Erythroblast (primary cell): ENCODE measurements at places on chromosomes 11 and 22.

DNA sequence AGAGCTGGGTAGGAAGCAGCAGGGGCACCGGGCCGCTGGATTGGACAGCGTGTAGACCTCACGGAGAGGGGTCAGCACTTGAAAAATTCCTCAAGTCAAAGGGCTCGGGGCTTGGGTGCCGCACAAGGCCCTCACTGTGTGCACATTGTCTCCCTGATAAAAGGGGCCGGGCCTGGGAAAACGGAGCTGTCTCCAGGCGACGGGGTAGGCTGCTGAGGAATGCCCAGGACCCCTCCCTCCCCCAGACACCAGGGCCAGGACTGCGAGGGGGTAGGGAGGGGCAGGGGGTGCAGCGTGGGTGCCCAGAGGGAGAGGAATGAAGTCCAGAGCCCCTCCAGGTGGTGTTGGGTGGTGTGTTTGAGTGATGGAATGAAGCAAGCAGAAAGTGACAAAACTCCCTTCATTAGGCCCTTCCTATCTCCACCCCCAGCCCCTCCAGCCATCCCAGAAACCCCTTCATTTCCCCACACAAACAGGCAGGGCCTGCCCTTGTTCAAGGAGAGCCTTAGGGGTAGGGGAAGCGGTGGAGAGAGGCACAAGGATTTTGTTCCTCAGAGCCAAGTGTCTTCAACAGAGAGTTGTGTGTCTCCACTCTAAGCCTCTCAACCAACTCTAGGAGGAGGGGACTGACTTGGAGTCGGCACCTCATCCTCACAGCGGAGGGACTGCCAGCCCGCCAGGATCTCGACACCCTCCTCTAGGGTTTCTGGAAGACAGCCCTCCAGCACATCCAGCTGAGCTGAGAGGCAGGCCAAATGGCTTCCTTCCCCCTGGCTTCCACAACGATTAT, 63.9 kb downstream of the SYN3 start:
- DNase-seq = no peak

DNA sequence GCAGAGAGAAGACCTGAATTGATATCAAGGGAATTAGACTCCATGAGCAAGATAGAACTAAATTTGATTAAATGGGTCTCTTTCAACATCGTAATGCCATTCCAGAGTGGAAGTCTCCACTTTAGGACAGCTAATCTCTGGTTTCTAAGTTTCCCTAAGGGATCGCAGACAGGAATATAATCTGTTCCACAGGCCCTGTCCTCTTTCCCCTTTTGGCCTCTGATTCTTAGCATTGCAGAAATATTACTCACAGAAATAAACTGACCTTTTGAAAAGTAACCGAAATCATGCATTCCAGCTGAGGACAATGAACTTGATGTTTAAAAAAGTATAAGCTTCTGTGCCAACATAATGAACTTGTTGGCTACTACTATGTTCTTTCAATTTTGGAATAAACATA, 227.8 kb downstream of the ETS1 start:
- no peak for DNase-seq

GRCh38 chr11:17652556-17652955, 66.8 kb upstream of the MYOD1 start:
- DNase-seq = no peak

DNA sequence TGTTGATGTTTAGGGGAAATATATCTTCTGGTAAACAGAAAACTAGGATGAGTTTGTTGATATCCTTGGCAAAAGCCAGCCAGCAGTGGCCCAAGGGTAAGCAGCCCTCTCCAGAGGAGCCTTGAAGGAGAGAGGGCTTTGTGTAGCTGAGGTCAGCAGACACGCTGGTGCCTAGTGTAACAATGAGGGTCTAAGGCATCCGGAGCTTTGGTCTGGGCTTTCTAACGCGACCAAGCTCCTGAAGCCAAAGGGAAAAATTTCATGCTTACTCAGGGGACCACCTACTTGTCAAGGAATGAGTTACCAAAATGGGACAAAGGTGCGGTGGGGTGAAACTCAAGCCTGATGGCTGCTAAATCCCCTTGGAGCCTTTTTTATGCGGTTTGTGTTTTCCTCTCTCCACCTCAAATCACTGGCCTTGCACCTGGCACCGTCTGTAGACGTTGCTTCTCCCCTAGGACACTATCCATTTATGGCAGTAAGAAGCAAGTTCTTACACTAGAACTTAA, 134.9 kb downstream of the DBX1 start:
- DNase-seq = no peak

DNA sequence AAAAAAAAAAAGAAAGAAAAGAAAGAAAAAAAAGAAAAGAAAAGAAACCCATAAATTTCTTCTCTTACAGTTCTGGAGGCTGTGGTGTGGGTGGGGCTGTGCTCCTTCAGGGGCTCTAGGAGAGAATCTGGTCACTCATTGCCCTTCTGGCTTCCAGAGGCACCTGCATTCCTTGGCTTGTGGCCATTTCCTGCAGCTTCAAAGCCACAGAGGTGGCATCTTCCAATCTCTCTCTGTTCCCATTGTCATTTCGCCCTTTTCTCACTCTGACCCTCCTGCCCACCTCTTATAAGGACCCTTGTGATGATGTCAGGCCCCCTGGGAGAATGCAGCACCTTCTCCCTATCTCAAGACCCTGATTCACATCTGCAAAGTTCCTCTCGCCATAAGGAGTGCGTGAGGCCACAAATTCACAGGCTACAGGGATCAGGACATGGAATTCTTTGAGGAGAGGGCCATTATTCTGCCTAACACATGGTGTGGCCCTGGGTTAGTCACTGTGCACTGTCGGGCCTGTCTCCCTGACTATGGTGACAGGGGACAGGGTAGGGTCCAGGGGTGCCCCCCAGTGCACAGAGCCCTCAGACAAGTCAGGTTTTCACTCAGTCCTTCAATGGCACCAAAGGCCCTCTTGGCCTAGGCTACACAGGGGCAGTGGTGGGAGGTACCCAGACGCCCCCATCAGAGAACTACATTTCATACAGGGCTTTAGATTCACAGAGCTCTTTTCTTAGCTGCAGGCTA, 38.6 kb upstream of the PRR5 start:
- DNase-seq = no peak

GRCh38 chr22:22047266-22047665, 64.7 kb upstream of the TOP3B start:
- DNase-seq = no peak

DNA sequence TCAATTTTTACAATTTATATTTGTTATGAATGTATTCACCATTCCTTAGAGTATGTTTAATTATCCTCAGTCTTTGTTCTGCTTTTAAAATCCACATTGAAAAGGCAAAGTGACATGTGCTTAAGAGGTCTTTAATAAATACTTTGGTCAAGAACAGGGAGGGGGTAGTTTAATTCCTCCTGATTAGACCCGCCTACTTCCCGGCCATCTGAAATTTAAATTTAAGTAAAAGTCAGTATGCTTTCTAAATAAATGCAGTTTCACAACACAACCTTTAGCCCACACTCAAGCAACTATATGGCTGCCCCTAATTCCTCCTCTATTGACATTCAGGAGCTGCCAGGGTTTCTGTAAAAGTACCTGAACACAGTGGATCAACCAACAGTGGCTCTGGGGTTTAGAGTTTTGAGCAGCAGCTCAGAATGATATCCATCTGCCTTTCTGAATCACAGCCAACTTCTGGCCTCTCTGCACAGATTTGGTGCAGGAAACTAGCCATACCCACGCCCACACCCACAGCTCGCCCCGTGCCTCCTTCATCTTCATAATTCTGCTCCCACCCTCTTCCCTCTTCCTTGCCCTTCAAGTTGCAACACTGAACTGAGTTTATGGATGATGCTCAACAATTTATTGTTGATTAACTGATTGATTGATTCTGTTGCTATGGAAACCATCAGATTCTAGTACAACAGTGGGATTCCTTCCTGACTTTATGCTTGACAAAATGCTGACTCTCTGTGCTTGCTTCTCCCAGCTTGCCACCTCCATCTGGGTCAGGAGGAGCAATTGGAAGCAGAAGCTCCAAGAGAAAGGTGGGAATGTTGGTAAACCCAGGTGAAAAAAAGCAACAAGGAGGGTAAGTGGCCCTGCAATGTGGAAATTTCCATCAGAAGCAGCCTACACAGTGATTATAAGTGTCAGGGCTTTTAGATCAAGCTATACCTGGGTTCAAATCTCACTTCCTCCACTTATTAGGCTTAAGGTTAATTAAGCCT, 70.8 kb downstream of the PANX1 start:
- no peak for DNase-seq

DNA sequence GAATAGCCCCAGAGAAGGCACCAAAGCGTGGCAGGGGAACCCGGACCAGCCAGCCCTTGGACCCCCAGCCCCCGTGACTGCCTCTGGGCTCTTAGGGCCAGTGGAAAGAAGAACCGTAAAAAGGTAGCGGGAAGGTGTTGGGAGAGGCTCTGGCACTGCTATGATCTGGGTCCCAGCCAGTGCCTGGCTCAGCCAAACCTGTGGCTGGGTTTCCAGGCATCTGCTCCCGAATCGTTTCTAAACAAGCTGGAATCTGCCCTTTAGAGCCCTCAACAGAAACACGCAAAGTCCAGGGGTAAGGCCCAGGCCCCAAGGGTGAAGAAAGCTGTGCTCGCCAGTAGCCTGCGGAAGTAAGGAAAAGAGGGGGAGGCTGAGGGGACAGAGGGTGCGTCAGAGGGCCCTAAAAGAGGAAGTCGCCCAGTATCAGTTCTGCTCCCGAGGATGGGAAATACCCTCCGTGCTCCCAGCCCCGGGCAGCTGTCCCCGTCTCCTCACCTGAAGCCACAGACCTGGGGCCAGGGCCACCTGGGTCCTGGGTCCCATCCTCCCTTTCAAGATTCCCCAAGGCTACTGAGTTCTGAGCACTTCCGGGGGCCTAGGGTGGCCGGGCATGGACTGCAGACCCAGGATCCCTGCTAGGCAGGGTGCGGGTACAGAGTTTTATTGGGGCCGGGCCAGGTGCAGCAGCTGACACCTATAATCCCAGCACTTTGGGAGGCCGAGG, 24.7 kb downstream of the IL10RA start:
- DNase-seq = no peak

- no peak for DNase-seq
These were observed 6.5 kb downstream of the PTDSS2 start for GRCh38 chr11:456533-456932.

GRCh38 chr11:78181185-78181584, 7.2 kb downstream of the KCTD21 start:
- no peak for DNase-seq

GRCh38 chr22:49234459-49234858, 593.2 kb downstream of the BRD1 start:
- DNase-seq = no peak

DNA sequence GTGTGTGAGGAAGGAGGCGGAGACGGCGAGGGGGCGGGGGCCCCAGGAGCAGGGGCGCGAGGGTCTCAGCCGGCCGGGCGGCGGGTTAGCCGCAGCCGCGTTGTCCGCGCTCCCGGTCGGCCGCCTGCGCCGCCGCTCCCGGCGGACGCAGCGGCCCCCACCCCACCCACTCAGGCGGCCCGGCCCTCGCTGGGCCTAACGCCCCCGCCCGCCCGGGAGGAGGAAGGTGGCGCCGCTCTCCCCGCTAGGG, at the start of gene FCHSD2:
TSS of gene FCHSD2 (minus strand) at position 191 of the 250 bp plus-strand sequence. CDS start 441 bp downstream, outside the sequence.
- DNase-seq = no peak

- DNase-seq = no peak
These were observed 41.0 kb downstream of the FDX1 start for GRCh38 chr11:110470716-110471115.

- DNase-seq = no peak
These were observed 68.4 kb downstream of the TRAF6 start for GRCh38 chr11:36441610-36442208.

GRCh38 chr11:61962213-61963015, 5.0 kb downstream of the FTH1 start:
- DNase-seq = no peak

- DNase-seq = no peak
These were observed 83.6 kb downstream of the FEZ1 start for GRCh38 chr11:125412509-125412908.

DNA sequence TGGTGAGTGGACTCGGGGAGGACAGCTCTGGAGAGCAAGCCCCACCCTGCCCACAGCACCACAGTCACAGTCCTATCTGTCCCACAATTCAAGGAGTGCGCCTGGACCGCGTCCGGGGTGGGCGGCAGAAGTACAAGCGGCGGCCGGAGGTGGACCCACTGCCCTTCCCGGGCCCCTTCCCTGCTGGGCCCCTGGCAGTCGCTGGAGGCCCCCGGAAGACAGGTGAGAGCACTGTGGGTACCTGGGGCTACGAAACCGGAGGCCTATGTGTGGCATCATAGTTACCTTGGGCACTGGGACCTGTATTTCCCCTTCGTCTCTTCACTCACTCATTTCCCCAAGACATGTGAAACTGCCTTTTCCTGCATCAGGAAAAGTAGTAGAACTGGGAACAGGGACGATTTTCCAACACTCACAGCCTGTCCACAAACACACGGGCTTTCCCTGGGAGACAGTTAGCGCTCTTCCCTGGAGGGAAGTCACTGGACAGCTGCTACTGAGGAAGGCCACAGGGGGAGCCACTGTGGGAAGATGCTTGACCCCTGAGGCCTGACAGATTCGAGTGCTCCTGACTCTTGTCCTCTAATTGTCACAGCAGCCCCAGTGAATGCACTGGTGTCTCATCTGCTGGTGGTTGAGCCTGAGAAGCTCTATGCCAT, 3.1 kb downstream of the TRMT112 start:
- DNase-seq = no peak

DNA sequence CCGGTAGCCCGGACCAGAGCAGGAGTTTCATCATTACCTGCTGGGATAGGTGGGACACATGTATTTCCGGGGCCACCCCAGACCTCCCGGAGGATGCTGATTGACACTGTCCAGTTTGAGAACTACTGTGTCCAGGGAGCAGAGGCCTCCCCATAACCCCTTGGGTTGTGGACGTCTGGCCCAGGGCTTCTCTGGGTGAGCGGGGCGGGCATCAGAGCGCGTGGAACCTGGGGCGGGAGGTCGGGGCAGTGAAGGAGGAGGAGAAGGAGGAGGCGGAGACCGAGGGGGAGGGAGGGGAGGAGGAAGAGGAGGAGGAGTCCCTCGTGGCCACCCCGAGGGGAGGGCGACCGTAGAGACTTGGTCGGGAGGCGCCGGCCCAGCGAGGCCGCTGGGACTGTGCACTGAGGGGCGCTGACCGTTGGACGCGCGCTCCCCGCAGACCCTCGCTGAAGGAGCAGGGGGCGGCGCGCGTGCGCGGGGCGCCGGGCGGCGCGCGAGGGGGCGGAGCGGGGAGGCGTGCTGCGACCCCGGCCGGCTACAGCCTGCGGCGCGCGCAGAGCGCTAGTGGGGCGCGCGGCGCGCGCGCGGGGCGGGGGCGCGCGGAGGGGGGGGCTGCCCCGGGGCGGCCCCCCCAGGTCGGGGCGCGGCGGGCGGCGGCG, at the start of gene GRK3:
TSS of gene GRK3 (plus strand) at position 356 of the 659 bp plus-strand sequence. CDS start 366 bp downstream, outside the sequence.
- peak; percentile 75 for DNase-seq

GRCh38 chr11:29224739-29225384, 792.0 kb downstream of the KCNA4 start:
- DNase-seq = no peak

GRCh38 chr11:58577555-58578135, 1.2 kb upstream of the ZFP91 start:
- peak; percentile 78 for DNase-seq

- no peak for DNase-seq
These were observed 45.8 kb downstream of the MIAT start for GRCh38 chr22:26702906-26703830.
